ENCODE measurements at places on chromosomes 2 and 18. TPM values are rescaled to one million over a fixed set of nuclear protein-coding genes. Genes with fewer than 3 reads are reported as not detected.

The ST6GAL2 gene
- not detected for total RNA-seq

The SKA1 gene
- total RNA-seq, result 48.3 TPM

The COL3A1 gene
- 0.05 TPM for total RNA-seq

The AFTPH gene
- 32.3 TPM for total RNA-seq

The ESPNL gene
- total RNA-seq, result 0.21 TPM

The MOCOS gene
- 0.07 TPM for total RNA-seq

The CLEC4F gene
- not detected for total RNA-seq

The GKN2 gene
- not detected for total RNA-seq

The SKOR2 gene
- total RNA-seq, result 0.21 TPM

The EPAS1 gene
- total RNA-seq, result 16.0 TPM

The CTIF gene
- 5.3 TPM for total RNA-seq

The SERPINB3 gene
- total RNA-seq, result not detected

The AQP4 gene
- not detected for total RNA-seq

The MC2R gene
- not detected for total RNA-seq

The GALNT3 gene
- total RNA-seq, result 3.0 TPM

Measured in activated CD4-positive, alpha-beta T cell treated with anti-CD3 and anti-CD28 coated beads for 36 hours (primary cell).